EL (cell line): ENCODE measurements at places on chromosomes 7 and 10.

DNA sequence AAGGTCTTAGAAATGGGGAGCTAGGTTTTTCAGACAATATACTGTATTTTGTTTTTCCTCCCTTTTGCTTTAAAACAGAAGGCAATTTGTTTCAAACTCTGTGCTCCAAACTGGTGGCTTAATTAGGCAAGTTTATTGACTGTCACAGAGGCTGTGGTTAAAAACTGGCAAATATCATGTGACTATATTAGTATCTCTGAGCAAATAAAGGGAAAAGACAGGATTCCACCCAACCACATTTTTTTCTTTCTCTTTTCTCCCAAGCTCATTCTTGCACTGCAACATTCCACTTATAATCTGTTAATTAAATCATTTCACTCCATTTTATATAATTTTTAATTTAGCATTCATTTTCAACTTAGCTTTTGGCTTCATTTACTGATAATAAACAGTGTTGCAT is 615.8 kb downstream of the AUTS2 start:
- no peak for DNase-seq

DNA sequence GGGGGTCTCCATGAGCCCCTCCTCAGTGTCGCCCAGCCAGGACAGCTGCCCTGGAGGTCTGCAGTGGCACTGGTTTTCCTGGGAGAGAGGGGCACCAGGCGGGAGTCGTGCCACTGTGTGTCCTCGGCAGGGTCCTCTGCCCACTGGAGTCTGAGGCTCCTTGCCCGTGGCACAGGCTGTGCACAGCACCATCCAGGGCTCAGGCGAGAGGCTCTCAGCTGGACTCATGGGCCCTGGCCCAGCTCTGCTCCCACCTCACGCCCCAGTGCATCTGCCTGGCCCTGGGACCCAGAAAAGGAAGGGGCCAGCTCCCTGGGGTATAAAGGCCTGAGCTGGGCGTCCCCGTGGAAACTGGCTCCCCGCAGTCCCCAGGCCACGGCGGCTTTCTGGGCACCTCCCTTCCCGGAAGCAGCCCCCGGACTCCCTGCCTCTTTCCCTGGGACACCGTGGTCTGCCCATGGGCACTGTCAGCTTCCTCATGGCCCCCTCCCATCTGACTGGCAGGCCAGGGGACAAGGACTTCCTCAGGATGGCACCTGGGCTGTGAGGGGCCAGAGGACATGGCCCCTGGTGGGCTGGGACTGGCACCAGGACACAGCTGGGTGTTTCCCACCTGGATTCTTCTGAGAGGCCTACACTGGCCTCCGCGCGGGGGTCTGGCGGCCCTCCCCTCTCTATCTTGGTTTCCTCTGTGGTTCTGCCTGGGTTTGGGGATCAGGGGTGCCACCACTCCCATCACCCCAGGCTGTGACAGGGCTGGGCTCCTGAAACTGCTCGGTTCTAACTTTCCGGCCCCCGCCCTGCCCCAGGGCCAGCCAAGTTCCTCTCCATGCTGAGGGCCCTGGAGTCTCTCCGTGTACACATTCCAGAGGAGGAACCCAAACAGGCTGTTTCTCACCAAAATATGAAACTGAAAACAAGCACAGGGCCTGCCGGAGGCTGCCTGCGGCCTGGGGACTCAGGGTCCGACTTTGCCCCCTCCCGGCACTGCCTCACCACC is 5.5 kb downstream of the FOXL3 start:
- no peak for DNase-seq

- no peak for DNase-seq
Measured at GRCh38 chr7:154591544-154591943, 411.4 kb downstream of the PAXIP1 start.

GRCh38 chr10:110844617-110844881 is 27.2 kb upstream of the PDCD4 start:
- DNase-seq, result no peak

- DNase-seq, result no peak
Measured at GRCh38 chr10:124536496-124537050, 75.0 kb downstream of the LHPP start.

DNA sequence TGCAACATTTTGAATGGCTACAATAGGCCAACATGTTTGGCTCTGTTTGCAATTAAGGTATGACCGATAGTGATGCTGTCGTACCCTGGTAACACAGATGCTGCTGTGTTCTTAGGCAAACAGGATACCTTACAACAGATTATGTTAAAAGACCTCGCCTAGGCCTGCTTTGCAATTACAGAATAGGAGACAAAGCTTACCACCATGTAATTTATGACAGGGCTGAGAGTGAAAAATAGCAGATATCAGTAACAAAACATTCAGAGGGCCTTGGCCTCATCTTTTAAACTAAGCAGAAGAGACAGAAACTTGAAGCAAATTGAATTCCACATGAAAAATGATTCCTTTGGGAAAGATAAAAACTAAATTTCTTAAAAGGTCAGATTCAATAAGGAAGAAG is 29.4 kb upstream of the ABLIM1 start:
- DNase-seq, result no peak

DNA sequence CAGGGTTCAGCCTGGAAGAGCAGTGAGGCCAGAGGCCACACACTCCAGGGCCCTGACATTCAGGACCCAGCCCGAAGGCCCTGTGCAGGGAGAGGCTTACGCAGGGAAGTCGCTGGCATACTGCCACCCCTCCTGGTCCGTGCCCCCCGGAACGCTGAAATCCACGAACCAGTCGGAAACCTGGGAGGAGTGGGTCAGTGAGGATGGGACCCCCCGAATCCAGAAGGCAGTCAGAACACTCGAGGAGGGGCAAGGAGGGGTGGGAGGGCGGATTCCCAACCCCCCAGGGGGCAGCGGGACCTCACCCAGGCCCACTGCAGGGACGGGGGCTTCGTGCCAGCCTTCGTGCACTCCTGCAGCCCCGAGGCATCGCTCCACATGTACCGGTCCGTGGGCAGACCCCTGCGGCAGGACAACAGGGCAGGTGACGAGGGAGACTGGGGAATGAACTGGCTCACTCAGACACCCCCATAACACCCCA is 13.5 kb downstream of the BHLHA15 start:
- DNase-seq, result no peak

DNA sequence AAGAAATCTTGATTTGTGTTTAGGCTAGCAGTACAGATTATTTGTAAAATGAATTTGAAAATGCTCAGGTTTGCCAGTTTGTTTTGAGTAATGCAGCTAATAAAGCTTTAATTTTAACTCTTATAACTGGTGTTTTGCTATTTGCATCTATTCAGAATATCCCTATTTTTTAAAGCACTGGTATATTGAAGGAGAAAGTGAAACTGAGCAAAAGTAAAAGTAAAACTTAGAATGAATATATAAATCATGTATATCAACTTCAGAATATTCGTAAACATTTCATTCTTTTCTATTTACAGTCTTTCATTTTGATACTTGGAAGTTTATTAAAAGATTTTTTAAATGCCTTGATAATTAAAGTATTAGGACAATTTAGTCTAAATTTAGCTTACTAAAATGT is 26.2 kb downstream of the TASOR2 start:
- no peak for DNase-seq

DNA sequence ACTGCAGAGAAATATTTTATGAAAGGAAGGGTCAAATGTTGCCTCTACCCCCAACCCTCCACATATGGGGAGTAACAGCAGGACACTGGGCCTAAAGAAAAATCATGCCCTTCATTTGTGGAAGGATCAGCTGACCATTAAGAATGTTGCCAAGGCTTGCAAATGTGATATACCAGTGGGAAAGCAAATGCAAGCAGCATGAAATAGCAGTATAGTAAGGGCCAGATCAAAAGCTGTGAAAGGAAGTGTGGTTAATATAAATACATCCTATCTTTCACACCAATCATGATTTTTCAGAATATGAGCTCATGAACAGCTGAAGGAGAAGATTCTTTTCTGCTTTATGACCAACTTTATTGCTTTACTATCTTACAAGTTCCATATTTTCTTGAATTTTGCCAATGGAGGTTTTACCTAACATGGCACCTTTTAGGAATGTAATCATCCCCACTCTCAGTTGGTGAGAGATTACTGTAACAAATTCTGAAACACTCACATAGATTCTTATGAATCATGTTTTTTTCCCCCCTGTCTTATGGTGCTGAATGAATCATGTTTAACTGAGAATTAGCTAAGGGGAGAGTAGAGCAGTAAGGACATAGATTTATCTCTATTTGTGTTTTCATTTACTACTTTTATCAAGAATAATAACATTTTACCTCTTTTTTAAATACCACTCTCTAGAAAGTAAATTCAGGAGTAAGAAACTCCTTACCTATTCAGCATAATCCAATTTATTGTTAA is 12.1 kb upstream of the ATAD1 start:
- DNase-seq, result no peak

- peak; percentile 37 for DNase-seq
Measured at GRCh38 chr10:93652857-93653256, 40.5 kb downstream of the PDE6C start.

GRCh38 chr7:5755704-5756504 is 25.6 kb downstream of the RNF216 start:
- peak; percentile 37 for DNase-seq

GRCh38 chr10:132562177-132562915 is 24.8 kb downstream of the INPP5A start:
- no peak for DNase-seq

- DNase-seq, result no peak
Measured at GRCh38 chr10:86311906-86312305, 54.7 kb downstream of the GRID1 start.

DNA sequence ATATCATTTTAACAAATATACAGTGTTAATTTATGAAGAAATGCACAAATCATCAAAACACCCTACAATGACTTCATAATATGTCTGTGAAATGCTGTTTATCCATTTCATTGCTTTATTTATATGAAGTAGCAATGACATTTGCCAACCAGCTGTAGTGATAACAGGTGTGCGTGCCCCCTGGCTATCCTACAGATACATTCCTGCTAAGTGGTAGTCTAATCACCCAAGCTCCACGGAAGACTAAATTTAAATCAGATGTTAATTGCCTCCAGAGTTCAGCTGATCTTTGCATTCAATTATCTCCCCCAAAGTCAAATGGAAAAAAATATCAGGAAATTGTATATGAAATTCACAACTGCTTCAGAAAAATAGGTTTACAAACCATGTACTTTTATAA is 1164.2 kb upstream of the LRRN3 start:
- DNase-seq, result no peak
